ENCODE measurements at places on chromosomes 6 and 20.

GRCh38 chr6:113464960-113465359 lies 392.2 kb upstream of the MARCKS start:
- no peak for DNase-seq

- DNase-seq, result no peak
Observed at GRCh38 chr6:150751296-150751695, 114.2 kb upstream of the MTHFD1L start.

GRCh38 chr6:129350278-129350677 lies 359.7 kb downstream of the ARHGAP18 start:
- DNase-seq, result no peak

DNA sequence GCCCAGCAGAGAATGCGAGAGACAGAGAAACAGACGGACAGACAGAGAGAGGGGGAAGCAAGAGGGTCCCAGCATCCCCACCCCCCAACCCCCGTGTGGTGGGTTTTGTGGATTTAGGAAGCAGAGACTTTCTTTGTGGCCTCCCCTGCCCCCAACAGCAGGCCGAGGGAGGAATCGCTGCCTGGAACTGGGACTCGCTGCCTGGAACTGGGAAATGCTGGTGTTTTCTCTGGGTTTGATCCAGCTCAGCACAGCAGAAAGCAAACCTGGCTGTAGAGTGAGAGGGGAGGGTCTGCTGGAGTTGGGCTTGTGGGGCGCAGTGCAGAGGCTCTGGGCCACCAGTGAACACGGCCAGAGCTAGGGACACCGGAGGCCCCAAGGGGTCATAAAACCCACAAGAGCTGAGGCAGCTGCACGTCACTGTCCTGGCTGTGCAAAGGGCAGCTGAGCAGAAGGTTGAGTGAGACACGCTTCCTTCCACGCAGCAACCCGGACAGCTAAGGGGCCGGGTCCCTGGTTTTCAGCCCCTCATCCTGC lies 181.8 kb downstream of the TAF4 start:
- no peak for DNase-seq

GRCh38 chr6:157123234-157123633 lies 200.1 kb downstream of the TMEM242 start:
- DNase-seq, result no peak

- DNase-seq, result no peak
Observed at GRCh38 chr6:100426744-100427338, 37.9 kb downstream of the SIM1 start.

GRCh38 chr6:106608080-106608668 lies 21.1 kb downstream of the RTN4IP1 start:
- DNase-seq, result peak; percentile 51

- DNase-seq, result peak; percentile 89
Observed at GRCh38 chr20:57654363-57654997, 34.3 kb upstream of the ZBP1 start.

DNA sequence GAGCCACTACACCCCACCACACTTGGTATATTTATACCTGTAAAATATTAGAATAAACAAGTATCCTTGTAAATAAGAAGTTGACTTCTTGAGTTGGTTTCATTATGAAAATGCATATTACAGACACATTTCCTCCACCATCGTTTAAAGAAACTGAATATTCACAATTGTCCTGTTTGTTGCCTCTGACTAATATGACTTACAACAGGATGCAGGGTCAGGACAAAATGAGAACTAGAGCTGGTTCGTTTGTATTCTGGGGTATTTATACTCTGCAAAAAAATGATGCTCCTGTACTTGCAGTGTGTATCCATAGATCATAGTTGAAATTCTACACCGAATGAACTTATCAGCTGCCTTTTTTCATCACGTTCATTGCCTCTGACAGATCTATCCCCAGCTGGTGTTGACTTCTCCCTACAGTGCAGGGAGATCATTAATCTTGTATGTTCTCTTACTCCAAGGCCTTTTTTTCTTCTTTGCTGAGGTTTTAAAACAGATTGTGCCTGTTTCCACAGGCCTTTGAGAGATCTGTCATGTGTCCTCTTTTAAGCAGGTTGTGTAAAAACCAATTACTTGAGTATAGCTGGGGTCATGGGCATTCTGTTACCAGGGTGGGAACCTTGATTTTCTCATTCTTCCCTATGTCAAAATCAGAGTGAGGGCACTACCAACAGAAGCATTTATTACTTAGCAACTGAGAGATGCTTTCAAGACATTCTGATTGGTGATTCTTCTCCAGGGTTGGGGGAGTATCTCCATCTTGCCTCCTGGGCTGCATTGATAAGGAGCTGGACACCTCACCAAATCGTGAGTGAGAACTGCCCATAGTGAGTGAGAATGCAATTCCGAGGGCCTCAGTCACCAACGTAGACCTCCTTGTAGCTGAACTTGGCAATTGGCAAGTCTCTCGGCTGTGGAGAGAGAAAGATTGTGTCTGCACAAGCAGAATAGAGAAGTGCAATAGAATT lies 78.8 kb upstream of the CD83 start:
- DNase-seq, result no peak

GRCh38 chr6:167152862-167153261 lies 4.9 kb downstream of the GPR31 start:
- peak; percentile 45 for DNase-seq

DNA sequence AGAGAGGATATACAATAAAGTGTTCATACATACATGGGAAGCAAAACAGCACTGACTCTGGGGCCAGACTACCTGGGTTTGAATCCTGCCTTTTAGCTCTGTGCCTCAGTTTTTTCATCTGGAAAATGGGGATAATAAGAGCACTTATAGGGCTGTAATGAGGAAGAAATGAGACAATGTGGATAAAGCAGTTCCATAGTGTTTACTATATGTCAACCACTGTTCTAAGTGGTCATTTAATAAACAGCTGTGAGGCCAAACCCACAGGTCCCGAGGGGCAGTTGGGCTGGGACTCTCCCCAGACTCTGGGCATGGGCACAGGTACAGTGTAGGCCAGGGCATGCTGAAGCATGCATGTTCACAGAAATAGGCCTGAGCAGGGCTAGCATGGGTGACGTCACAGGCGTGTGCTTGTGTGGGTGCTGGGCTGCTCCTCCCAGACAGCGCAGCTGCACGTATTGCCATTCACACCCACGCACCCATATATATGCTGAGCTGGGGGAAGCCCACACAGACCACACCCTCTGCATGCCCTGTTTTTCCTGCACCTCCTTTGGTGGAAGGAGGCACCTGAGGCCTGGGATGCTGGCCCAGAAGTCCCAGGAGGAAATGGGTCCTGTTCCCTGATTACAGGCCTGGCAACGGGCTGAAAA lies 3.5 kb upstream of the PLCG1 start:
- peak; percentile 87 for DNase-seq

DNA sequence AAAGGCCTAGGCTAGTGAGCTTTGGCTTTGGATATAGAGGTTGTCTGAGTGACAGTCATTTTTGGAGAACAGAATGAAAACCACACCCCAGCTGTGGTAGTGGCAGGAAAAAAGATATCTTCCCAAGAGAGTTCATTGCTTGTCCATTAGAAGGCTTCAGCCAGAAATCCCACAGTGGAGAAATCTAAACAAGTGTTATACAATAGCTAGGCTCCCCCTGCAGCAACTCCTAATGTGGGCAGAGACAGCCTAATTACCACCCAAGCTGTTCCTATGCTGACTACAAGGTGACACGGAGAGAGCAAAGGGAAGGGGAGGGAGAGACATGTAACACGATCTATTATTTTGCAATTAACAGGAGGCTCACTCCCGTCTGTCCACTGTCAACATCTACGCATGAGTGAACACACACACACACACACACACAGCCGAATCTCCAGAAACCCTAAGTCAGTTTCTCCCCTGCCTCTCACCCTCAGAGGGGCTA lies 147.5 kb upstream of the TCF21 start:
- DNase-seq, result no peak

- no peak for DNase-seq
Observed at GRCh38 chr6:2596222-2596621, 154.5 kb downstream of the MYLK4 start.

GRCh38 chr6:51468704-51469103 lies 618.7 kb downstream of the PKHD1 start:
- DNase-seq, result no peak

DNA sequence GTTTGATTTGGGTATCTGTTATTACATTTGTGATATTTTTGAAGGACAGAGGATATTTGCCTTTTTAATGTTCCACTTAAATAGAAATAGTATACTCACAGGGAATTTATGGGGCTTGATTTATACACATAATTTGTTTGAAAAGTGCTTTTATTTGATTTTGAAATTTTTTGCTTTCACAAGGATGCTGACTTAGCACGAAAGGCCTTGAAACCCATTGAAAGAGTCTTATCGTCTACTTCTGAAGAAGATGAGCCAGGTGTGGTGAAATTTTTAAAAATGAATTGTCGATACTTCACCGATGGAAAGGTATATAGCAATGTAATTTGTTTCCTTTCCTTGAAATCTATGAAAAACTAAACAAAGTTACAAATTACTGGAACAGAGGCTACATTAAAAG lies 74.3 kb upstream of the HINT3 start:
- DNase-seq, result no peak

- DNase-seq, result no peak
Observed at GRCh38 chr6:31877651-31878161, 1.1 kb downstream of the SLC44A4 start.

GRCh38 chr6:33298773-33299236 lies at the start of gene RGL2:
Gene RGL2, minus strand, starts transcription at chr6:33298942. Its CDS starts 332 bp downstream, at chr6:33298610.
- peak; percentile 67 for DNase-seq

GRCh38 chr20:21554985-21555384 lies 41.1 kb upstream of the NKX2-2 start:
- DNase-seq, result no peak

GRCh38 chr20:2326046-2326445 lies 30.2 kb downstream of the TGM3 start:
- no peak for DNase-seq
